ENCODE measurements at places on chromosomes 6 and 20.
A peak's percentile ranks its signal among the peaks of the same experiment; 100 is the strongest.

- DNase-seq, result no peak
Measured at GRCh38 chr6:116459927-116460326, 1.2 kb upstream of the CALHM6 start.

GRCh38 chr6:1635305-1636010 lies 25.7 kb downstream of the FOXC1 start:
- DNase-seq, result no peak

DNA sequence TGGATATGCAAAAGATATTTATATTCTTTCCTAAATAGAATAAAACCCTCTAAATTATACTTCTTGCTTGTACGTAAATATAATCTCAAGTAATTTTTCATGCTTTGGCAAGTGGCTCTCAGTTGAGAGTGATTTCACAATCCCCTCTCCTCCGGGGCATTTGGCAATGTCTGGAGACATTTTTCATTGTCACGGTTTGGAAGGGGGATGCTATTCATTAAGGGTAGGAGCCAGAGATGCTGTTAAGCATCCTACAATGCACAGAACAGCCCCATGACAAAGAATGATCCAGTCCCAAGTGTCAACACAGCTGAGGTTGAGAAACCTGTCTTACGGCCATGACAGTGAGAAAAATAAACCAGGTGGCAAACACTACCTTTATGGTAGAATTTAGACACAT lies 75.7 kb downstream of the AGPAT4 start:
- DNase-seq, result no peak

GRCh38 chr6:146335336-146335735 lies 208.3 kb upstream of the RAB32 start:
- DNase-seq, result no peak

DNA sequence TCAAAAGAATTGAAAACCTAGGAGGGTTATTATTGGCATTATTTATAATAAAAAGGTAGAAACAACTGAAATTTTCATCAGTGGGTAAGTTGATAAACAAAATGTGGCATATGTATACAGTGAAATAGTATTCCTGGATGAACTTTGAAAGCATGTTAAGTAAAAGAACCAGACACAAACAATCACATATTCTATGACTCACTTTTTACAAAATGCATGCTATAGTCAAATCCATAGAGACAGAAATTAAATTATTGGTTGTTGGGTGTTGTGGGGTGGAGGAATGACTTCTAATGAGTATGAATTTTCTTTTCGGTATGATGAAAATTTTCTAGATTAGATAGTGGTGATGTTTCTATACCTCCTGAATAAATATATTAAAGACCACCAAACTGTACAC lies 94.6 kb downstream of the LRRC1 start:
- no peak for DNase-seq

GRCh38 chr20:44952731-44953130 lies 7.5 kb downstream of the TOMM34 start:
- no peak for DNase-seq

DNA sequence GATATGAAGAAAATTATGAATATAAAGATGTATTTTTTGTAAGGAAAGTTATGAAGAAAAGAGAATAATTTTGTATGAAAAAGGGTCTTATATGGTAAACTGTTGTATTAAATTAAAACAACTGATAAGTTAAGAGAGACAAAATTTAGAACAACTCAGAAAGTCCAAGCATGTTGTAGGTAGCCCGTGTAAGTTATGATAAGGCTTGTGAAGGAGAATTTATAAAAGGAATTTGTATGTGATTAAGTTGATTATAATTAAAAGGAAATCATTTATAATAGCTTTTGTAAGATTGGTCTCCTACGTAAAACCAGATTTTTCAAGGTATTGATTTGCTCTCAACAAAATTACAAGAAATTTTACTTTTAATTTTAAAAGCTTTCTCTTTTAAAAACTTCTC lies 1579.3 kb downstream of the HACE1 start:
- DNase-seq, result no peak

DNA sequence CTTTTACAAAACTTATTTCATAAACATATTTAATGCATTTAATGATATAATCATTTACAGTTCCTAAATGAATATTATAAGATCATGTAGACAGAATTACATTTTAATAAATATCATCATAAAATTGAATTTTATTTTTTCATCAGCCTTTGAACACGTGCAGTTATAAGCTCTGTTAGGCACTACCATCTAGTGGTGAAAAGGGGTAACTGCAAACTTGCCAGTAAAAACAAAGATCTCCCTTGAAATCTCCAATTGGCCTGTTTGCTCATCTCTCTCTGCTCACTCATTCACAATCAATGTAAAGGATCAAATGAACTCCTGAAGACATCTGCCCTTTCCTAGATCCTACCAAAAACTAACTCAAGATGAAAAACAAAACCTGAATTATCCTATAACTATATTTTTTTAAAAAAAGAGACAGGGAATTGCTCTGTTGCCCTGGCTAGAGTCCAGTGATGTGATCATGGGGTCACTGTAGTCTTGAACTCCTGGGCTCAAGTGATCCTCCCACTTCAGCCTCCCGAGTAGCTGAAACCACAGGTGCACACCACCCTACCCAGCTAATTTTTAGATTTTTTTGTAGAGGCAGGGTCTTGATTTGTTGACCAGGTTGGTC lies 31.7 kb downstream of the SAMHD1 start:
- DNase-seq, result peak; percentile 2

DNA sequence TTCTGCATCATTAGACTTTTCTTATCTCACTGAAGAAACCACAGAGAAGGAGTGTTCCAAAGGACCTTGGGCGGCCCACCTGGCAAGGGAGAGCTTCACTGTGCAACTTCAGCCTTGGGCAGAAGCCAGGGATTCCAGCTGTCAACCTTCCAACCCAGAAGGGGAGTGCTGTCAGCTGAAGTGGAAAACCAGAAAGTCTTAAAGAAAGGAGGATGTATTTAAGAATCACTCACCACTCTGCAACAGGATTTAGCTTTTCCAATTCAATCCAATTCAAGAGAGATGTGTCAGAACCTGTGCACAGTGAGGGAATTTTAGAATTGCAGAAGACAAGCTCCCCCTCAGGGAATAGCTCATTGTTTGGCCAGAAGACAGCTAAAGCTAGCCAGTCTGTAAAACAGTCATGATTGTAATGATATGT lies 553.7 kb downstream of the CD83 start:
- DNase-seq, result no peak

DNA sequence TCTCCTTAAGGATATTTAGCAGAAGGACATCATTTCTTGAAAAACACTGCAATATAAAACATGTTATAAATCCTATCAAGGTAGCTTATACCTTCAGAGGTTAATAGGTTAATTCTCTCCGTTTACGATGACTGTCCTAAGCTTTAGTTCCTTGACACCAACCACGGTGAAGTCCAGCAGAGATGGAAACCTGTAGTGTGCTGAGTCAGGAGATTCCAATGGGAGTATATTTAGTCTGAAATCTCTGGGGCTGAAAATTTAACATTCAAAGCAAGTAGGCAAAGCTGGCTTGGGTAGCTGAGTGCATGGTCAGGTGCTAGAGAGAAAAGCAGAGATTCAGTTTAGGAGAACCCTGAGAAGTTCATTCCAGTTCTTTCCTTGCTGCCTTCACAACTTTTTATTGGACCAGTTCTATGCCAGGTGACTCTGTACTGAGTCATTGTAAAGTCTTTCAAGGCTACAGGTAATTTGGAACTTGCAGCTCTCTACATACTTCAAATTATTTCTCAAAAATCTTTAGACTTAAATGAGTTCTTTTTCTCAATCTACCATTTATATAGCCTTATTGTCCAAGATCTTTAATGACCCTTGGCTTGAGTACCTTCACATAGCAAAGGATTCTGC lies 1009.4 kb upstream of the FLRT3 start:
- no peak for DNase-seq

GRCh38 chr20:53609491-53610445 lies 16.1 kb upstream of the ZNF217 start:
- peak; percentile 61 for DNase-seq

GRCh38 chr6:105113422-105113821 lies 66.4 kb downstream of the POPDC3 start:
- DNase-seq, result no peak

GRCh38 chr6:98824902-98825599 lies 9.3 kb upstream of the POU3F2 start:
- no peak for DNase-seq

GRCh38 chr20:19497064-19497463 lies 261.0 kb upstream of the RIN2 start:
- no peak for DNase-seq

DNA sequence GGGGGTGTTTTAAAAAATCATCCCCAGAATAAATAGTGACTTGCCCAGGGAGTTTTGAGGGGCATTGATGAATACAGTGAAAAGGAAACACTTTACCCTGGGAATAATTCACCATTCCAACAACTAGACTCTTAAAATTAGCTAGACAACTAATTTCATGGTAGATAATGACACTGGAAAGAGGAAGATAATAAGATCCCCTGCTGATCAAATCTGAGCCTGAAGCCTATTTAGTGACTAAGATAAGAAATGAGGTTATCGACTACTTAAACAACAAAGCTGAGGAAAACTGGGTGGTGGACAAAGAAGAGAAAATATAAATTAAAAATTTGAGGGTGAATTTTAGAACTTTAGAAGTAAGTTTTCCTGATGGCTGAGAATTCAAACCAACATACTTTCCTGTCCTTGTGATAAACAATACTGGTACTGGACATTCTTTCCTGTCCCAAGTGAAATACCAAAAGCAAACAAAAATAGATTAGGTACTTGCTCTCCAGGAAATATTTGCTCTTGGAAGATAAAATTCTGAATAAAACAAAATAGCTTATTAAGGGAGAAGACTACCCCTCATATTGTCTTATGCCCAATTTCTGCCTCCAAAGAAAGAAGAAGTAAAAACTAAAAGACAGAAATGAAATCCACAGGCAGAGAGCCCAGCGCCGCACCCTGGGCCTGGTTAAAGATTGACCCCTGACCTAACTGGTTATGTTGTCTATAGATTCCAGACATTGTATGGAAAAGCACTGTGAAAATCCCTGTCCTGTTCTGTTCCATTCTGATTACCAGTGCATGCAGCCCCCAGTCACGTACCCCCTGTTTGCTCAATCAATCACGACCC lies 64.0 kb upstream of the ADGRF4 start:
- DNase-seq, result no peak

DNA sequence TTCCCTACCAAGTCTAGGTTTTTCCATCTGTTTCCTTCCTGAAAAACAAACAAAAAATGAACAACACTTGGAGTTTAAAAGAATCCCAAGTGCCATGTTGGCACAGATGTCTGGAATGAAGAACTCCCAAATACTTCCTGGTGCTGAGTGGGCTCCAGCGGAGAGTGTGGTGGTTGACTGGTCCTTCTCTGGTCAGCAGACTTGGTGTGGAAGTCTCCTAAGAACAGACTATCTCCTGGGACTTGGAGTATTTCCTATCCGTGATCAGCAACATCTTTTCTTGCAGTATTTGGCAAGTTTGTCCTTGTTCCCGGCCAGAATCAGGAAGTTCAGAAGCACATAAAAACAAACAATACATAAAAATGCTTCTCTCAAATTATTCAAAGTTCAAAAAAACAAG lies 154.1 kb downstream of the MTFR2 start:
- DNase-seq, result no peak

- no peak for DNase-seq
Measured at GRCh38 chr6:107390685-107391435, 68.5 kb downstream of the PDSS2 start.

DNA sequence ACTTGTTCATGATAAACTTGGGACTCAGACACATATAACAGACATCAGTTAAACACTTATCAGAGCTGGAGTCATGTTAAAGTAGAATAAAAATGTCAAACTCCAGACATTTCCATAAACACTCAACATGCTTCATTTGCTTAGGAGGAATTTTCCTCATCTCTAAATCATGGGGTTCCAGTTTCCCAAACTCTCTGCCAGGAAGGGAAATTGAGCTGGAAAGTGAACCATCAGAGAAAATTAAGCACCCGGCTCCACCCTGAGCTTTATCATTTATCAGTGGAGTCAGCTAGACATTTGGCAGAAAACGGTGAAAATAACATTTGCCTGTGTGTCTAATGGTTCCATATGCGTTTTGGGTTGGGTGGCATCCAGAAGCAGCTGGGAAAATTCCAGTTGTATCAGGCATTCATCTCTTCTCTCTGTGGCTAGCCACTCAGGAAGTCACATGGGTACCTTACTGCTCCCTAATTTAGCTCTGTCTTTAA lies 25.3 kb upstream of the ZNFX1 start:
- DNase-seq, result no peak

DNA sequence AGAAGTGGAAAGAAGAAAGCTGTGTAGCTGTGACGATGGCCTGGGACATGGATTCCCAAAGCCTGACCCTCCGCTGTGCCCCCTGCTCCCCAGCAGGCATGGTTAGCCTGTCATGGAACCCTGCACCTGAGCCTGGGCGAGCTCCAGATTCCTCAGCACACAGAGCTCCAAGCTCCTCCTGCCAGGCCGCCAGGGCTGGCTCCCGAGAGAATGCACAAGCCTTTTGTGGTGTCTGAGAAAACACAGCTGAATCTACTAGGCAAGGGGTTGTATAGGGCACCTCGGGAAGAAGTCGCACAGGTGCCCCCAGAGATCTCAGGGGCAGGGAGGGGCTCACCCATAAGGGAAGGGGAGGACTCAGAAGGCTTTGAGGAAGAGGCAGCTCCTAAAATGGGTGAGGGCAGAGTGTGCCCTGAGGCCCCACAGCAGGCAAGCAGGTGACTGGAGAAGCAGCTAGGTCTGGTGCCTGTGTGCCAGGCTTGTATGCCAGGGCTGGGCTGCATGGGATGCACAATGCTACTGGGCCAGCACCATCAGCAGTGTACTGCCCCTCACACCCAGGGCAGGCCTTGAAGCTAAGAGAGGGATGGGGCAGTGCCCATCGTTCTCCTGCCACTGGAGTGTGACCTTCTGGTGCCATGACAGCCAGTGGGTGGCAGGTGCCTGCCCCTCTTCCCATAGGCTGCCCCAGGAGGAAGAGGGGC lies 64.3 kb upstream of the CD93 start:
- DNase-seq, result no peak

DNA sequence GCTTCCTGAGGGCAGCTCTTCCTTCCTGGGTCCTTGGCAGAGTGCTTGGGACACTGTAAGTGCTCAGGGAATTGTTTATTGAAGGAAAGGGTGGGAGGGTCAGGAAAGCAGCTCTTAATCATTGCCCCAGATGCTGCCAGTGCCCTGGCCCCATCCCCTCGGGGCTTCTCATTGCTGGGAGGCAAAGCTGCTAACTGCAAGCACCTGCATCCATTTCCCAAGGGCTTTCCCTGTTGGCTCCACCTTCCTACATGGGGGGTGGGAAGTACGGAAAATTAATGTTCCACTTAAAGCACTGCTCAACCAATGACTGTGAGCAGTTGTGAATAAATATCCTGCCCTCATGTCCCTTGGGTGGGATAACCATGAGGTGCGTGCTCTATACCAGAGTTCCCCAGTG lies 56.4 kb downstream of the NDUFAF5 start:
- DNase-seq, result no peak

All from NCI-H774 (cell line).